GM23248 (cell line): ENCODE measurements at places on chromosomes 16 and 17. TPM values are rescaled to one million over a fixed set of nuclear protein-coding genes. Genes with fewer than 3 reads are reported as not detected.

DNA sequence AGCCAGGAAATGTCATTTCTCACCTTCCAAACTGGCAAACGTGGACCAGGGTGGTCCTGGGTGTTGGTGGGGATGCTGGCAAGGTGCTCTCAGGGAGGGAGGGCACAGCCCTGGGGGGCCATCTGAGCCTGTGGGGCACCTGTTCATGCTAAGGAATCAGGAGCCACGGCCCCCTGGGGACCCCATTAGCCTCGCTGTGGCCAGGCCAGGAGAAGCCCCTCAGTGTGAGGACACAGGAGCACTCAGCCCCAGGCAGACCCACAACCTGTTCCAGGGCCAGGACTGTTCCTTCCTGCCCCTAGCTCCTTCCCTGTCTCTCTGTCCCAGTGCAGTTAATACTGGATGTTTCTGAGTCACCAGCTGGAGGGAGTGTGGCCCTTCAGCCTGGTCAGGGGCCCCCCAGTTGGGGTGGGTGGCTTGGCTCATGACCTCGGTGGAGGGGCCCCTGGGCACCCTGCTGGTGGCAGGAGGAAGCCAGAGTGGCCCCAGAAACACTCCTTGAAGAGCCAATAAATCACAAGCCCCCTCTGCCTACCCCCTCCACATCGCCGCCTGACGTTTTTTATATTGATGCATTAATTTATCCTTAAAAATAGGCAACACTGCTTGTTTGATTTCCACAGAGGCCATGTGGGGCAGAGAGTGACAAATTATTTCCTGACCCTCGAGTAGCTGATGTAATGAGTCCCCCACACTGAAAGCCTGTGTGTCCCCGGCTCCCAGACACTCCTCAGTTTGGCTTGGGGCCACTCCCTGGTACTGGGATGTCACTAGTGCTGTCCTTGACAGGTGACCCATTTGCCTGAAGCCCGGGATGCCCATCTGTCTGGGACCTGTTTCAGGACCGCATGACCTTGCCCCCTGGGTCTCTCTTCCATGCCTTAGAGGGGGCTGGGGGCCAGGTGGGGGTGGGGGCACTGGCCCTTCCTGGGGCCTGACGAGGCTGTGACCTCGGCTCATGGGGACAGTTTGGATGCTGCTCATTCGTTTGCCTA lies 22.3 kb downstream of the ACTG1 start:
- DNase-seq: no peak

- DNase-seq: peak; percentile 18
Measured at GRCh38 chr17:75124041-75124818, 7.3 kb downstream of the NT5C start.

DNA sequence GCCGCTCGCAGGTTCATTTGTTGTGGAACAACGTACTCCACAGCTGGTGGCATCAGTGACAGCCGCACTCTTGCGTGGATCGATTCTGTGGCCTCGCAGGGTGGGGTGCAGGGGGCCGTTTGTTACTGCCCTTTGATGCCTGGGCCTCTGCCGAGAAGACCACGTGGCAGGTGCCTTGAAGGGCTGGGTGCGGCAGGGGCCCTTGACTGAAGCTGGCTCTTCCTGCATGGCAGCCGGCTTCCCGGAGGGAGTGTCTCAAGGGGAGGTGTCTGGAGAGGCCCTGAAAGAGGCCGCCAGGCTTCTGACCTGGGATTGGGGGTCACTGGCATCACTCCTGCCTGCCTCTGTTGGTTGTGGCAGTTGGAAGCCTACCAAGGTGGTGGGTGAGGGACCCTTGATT lies 43.8 kb downstream of the TBCD start:
- DNase-seq: no peak

DNA sequence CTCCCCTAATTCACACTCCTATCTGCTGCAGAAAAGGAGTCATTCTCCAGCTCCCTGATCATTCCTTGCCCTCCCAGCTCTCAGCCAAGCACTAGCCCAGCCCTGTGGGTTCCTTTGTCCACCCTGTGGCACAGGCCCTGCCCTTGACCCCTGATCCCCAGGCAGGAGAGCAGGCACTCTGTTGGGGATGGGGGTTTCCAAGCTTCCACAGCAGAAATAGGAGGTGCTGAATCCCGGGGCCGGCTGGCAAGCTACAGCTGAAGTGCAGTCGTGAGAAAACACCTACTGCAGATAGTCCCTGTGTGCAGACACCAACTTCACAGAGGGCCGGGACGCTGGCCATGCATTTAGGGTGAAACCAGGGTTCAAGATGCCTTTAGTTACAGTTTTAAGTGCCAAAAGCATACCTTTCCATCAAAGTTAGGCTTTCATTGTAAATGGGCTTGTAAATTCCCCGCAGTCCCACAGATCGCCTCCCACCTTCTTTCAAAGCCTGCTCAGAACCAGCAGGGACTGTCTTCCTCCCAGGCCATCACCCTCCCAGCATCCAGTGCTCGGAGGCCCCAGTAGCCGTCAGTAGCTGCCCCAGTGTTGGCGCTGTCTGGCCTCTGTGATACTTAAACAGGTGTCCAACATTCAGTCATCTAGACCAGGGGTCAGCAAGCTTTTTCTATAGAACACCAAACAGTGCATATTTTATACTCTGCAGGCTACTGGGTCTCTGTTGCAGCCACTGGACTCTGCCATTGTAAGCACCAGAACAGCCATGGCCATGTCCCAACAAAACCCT lies 10.6 kb downstream of the CPSF4L start:
- no peak for DNase-seq

- peak; percentile 71 for DNase-seq
Measured at GRCh38 chr16:1036726-1037393, 35.7 kb upstream of the SSTR5 start.

- DNase-seq: no peak
Measured at GRCh38 chr17:35808240-35808961, 883 bp upstream of the TAF15 start.

GRCh38 chr17:50935996-50936266 lies 69.8 kb upstream of the TOB1 start:
- no peak for DNase-seq

DNA sequence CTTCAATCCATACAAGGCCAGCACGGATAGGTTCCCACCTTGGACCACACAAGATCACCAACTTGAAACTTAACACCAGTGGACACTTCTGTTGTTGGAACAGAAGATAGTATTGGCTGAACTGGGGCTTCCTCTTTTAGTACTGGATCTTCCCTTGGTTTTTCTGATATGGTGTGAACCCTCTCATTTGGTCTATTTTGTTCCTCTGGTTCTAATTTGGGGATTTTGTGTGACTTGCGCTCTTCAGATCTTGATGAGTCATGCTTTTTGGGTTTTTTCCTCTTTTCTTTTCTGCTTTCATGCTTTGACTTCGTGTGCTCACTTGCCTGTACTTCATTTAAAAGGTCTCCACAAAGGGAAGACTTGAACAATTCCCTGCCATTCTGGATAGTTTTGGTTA lies 39.0 kb downstream of the SOST start:
- DNase-seq: no peak

- no peak for DNase-seq
Measured at GRCh38 chr16:12329246-12329995, 352.9 kb downstream of the SNX29 start.

GRCh38 chr17:80558046-80558445 lies 13.4 kb downstream of the RPTOR start:
- DNase-seq: no peak

GRCh38 chr17:78120971-78121800 lies 7.4 kb downstream of the TMC6 start:
- DNase-seq: no peak

DNA sequence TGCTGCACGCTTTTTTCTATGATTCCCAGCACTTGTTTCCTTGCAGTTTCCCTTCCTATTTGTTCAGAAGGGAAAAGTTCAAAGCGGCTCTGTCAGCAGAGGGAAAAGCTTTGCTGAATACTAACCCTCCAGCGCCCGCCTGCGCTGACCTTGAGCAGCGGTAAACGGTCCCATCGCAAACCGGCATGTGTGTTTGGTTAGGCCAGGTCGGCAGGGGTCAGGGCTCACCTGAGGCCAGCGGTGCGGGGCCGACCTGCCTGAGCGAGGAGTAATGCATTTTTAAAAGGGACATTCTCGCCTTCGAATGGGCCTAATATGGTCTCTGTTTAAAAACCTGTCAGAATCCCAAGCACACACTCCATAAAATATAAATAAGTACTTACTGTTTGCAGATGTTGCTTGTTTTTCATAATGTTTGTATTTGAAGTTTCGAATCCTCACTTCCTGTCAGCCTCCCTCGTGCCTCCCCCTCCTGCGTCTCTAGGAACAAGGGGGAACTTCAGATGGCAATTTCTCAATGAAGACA lies 110.1 kb downstream of the IRX3 start:
- peak; percentile 45 for DNase-seq

GRCh38 chr17:8210761-8211458 lies 535 bp upstream of the AURKB start:
- peak; percentile 17 for DNase-seq

GRCh38 chr16:63298993-63299392 lies 1262.8 kb upstream of the CDH8 start:
- no peak for DNase-seq

Gene SOX15
- 3.9 TPM in 1 of 2 replicates, not detected in the other for total RNA-seq

Gene LLGL1
- total RNA-seq: 37.3 and 40.3 TPM in 2 replicates

Gene FTO
- total RNA-seq: 99.2 and 118 TPM in 2 replicates

Gene EPN3
- total RNA-seq: not detected in 2 replicates

Gene SP6
- total RNA-seq: not detected in 2 replicates

Gene GEMIN4
- 9.7 and 11.1 TPM in 2 replicates for total RNA-seq
